ENCODE measurements at places on chromosomes 2 and 18.

DNA sequence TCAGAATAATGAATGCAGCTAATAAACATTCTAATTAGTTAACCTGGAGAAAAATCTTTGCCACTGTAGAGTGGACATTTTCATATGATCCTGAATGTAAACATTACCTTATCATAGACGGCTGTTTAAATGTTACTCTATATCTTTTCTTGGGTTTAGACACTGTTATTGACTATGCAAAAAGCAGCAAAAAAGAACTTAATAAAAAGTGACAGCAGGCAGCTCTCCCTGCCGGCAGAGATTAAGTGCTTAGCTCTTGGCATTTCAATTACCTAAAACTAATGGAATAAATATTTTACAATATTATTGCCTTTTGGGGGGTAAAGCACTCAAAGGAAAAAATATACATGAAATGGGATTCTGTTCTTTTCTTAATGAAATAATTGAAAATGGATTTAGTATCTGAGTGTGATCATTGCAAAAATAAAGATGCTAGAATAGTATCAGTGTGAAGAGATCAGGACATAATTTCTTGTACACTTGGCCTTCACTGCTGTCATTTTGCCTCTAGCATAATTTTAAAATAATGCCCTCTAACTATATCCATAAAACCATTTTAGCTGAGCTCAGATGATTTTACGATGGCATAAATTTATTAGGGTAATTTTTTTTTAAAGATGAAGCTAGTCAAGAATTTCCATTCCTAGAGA is 203.4 kb upstream of the DPP10 start:
- no peak for DNase-seq

- DNase-seq = no peak
Measured at GRCh38 chr2:187900021-187900420, 345.8 kb upstream of the TFPI start.

- no peak for DNase-seq
Measured at GRCh38 chr2:176103742-176104315, 3.3 kb upstream of the HOXD11 start.

- DNase-seq = no peak
Measured at GRCh38 chr2:180991820-180992219, 11.4 kb downstream of the UBE2E3 start.

- DNase-seq = no peak
Measured at GRCh38 chr2:55732854-55733253, 39.2 kb upstream of the PNPT1 start.

DNA sequence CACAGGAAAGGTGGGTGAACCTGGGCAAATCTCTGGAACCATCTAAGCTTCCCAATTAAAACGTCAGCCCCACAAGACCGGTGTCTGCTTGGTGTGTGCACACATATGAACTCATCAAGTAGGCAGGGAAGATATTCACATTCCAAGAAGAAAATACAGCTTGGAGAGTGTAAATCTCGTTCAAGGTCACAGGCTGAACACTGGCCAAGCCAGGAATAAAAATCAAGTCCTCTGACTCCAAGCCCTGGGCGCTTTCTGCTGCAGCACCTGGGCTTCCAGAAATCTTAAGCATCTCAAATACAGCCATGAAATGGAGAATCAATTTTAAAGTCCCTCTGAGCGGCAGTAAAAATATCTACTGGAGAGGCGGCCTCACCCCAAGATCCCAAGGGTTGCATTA is 150.9 kb downstream of the TWIST2 start:
- no peak for DNase-seq

GRCh38 chr18:74465775-74466174 is 8.7 kb upstream of the DIPK1C start:
- no peak for DNase-seq

GRCh38 chr2:69216535-69217332 is 170.3 kb downstream of the GFPT1 start:
- no peak for DNase-seq

- no peak for DNase-seq
Measured at GRCh38 chr2:201122276-201122675, 6.3 kb downstream of the CFLAR start.

DNA sequence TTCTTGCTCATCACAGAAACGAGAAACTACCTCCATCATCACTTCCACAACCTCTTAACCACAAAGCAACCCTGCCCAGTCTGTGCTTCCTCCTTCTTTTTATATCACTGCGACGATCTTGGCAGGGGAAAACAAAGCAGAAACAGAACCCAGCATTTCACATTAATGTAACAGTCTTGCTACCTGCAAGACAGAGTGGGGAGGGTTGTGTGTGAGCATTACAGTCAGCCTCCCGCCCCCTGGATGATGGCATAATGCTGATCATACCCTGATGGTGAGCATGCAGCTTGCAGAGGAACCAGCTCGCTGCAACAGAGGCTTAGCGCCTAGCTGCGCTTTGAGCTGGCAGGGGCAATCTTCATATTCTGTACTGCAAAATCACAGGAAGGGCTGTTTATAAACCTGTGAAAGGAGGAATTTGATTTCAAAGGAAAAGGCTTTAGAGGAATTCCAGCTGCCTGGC is 376.1 kb downstream of the IRS1 start:
- no peak for DNase-seq

GRCh38 chr2:160175169-160176134 is 24.6 kb downstream of the ITGB6 start:
- DNase-seq = no peak

DNA sequence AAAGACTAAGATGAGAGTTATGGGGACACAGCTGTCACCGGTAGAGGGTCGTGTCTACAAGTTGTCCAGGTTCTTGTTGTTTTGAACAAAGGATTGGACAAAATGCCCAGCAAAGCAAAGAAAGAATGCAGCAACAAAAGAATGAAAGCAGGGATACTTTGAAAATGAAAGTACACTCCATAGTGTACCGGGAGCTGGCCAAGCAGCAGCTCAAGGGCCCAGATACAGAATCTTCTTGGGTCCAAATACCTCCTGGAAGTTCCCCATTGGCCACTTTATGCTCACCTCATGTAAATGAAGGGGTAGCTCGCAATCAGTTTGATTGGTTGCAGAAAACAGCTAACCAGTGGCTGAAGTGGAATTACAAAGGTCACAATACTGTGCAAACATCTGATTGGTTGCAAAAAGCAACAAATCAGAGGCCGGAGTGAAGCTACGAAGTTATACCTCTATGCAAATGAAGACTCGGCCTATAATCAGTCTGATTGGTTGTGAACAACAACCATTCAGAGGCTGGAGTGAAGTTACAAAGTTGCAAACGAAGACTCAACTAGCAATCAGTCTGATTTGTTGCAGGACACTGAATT is 474.9 kb upstream of the TMEFF2 start:
- DNase-seq = no peak

- DNase-seq = no peak
Measured at GRCh38 chr18:40016405-40016804, 1938.6 kb upstream of the PIK3C3 start.

GRCh38 chr2:206530727-206531126 is 87.4 kb downstream of the ADAM23 start:
- DNase-seq = no peak

- no peak for DNase-seq
Measured at GRCh38 chr2:12727065-12727464, 10.3 kb downstream of the TRIB2 start.

DNA sequence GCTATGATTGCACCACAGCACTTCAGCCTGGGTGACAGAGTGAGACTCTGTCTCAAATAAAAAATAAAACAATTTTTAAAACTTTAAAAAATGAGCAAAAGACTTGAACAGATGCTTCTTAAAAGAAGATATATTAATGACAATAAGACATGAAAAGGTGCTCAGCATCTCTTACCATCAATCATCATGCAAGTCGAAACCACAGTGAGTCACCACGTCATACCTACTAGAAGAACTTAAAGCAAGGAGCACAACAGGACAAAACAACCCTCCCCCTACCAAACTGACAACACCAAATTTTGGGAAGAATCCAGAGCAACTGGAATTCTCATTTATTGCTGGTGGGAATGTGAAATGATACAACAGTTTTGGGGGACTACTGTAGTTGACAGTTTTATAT is 251.6 kb downstream of the BCL2 start:
- no peak for DNase-seq

DNA sequence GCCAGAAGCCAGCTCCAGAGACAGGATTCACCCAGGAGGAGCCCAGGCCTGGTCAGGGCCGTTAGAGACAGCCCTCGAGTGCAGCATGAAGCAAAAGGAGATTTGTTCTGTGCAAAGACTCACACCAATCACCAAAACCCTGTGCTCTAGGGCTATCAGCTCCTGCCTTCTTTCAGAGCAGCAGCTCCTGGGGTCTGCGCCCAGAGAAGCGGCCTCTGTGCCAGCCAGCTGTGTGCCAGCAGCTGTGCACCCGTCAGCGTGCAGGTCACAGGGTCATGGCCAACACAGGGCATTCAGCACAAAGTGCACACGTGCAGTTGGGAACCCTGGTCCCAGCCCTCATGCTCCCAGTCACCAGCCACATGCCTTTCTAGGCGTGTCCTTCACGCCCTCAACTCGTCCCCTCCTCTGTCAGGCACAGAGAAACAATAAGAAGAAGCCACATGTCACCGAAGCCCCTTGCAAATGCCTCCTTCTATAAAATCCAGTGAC is 49.3 kb downstream of the ZNF516 start:
- no peak for DNase-seq

- DNase-seq = no peak
Measured at GRCh38 chr2:16141641-16141921, 201.2 kb downstream of the MYCN start.

DNA sequence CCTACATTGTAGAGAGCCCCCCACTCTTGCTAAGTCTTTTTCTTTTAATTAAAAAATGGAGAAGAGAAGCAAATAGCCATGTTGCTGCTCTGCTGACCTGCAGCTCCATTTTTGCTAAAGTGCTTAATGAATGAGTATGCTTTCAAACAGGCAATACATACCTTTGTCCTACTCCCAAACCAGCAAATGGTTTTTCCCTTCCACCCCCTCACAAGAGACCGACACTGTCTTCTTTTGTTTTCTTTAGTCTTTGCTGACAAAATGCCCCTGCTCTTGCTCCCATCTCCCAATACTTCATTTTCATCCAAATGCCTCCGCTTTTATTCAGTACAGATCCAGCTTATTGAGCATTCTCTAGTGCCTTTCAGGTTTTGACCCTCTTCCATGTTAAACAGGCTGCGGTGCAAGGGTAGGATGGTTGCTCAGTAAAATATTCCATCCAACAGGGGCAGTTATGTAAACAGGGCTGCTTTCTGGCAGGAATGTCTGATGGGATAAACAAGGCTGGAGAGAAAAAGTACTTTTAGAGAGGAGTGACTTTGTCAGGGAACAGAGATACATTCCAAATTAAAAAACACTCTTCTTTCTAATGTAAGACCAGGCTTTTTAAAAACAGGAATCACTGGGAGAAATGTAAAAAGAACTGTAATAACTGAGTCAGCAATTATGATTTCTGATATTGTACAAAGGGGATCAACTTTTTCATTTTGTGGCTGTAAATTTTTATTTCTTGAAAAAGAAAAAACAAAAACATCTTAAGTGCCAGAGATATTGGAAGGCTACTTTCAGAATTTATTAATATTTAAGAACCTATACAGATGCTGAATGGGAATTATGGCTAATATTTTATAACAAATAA is 136.8 kb downstream of the MEP1B start:
- no peak for DNase-seq

GRCh38 chr2:45684756-45685155 is 33.3 kb downstream of the PRKCE start:
- DNase-seq = no peak

GRCh38 chr2:223414646-223415045 is 187.5 kb downstream of the SCG2 start:
- no peak for DNase-seq

- no peak for DNase-seq
Measured at GRCh38 chr18:77442393-77442792, 192.7 kb downstream of the GALR1 start.

- DNase-seq = no peak
Measured at GRCh38 chr2:42721898-42722297, 42.0 kb downstream of the OXER1 start.

GRCh38 chr18:32937597-32937996 is 164.8 kb upstream of the KLHL14 start:
- no peak for DNase-seq

DNA sequence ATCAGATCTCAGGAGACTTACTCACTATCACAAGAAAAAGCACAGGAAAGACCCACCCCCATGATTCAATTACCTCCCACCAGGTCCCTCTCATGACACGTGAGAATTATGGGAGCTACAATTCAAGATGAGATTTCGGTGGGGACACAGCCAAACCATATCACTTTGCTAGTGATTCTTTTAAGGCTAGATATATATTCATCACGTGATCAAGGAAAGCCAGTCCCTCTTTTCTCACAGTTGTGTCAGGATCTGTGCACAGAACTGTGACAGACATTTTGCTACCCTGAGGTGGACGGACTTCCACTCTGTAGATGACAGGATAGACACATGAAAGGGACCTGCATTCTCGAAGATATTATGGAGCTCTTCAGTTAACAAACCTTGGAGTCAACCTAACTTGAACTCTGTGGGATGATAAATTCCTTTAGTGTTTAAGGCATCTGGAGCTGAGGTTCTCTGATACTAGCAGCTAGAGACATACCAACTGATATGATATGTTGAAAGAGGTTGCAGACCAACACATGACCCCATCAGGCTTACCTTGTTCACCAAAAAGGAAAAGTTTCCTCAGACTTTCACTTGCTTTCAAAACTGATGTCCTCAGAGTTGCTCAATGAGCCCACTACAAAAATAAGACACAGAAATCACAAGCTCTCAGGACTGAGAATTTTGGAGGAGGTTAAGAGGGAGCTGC is 66.3 kb upstream of the SCG2 start:
- DNase-seq = no peak

GRCh38 chr2:138752197-138752956 is 27.8 kb downstream of the NXPH2 start:
- DNase-seq = no peak

GRCh38 chr2:133166031-133166430 is 402.2 kb downstream of the NCKAP5 start:
- no peak for DNase-seq

DNA sequence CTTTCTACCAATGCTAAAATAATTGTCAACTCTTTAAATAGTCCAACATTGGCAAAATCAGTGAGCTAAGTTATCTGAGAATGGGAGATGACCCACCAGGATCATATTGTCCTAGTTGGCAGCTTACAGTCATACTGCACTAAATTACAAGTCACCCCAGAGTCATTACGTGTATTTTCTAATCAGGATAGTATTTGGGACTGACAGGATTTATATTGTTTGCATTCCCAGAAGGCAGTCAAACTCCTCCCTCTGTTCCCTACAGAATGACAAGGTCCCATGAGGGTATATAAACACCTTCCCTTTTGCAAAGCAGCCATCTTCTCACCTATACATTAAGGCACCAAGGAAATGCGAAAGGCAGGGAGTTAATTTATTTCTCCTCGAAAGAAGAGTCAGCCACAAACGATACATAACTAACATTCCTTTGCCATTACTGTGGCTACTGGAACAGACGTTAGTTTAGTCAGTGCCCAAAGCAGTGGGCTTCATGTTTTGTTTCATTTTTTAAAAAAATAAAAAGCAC is 125.3 kb downstream of the ANTXR1 start:
- no peak for DNase-seq

DNA sequence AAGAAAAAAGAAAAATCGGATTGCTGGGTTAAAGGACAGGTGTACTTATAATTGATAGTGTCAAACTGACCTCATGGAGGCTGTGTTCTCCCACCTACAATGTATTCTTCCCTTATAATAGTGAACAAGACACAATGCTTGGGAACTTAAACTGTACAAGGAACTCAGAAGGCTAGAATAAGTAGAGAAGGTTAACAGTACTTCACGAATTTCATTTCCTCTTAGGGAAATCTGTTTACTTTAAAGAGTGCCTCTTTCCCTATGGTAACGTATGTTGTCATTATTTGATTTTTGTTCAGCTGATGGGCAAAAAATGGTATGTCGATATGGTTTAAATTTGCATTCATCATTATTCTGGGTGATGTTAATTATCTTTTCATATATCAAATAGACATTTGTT is 9.2 kb upstream of the HK2 start:
- no peak for DNase-seq
